Right hindlimb (tissue), 1 donor: ENCODE measurements at places on chromosomes 16 and 17.
A peak's percentile ranks its signal among the peaks of the same experiment; 100 is the strongest.

GRCh38 chr16:77948835-77949234 is 73.5 kb upstream of the CLEC3A start:
- no peak for DNase-seq

GRCh38 chr16:21260870-21261791 is 17.0 kb downstream of the CRYM start:
- no peak for DNase-seq

DNA sequence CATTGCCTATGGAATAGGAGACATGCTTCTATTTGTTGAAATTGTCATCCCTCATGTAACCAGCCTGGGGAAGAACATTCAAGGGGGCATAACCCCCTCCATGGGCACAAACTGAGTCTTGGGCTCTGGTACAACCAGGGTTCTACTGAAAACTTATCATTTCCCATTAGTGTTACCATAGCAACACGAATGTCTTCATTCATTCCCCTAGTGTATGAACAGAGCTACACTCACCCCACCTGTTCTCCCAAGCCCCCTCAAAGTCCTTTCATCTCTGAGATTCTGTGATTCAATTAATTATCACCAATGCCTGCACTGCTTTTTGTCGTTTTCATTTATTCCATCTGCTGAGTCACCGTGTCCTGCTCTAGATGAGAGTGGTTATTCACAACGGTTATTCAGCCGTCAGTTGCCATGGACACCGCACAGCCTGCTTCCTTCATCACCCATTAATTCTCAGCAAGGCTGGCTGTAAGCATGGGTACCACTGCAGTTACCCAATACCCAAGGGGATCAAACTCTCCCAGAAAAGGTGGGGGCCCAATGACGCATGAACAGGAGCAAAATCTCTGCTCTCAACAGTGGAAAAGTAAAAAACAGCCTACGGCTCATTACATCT is 1.6 kb upstream of the GAST start:
- no peak for DNase-seq

DNA sequence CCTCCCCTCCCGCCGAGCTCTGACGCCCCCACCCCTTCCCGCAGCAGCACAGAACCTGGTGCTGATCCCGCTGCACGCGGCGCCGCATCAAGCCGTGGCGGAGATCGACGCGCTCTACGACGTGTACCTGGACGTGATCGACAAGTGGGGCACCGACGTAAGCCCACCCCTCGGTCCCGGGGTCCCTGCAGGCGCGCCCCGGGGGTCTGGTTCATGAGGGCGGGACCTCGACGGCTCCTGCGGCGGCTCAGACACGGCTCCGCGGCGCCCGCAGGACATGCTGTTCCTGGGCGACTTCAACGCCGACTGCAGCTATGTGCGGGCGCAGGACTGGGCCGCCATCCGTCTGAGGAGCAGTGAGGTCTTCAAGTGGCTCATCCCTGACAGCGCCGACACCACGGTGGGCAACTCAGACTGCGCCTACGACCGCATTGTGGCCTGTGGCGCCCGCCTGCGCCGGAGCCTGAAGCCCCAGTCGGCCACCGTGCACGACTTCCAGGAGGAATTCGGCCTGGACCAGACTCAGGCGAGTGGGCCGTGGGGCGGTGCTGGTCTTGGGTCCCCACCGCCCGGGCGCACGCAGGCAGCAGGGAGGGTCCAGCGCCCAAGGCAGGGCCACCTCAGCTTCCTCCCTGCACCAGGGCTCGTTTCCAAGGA is 1.4 kb downstream of the DNASE1L2 start:
- DNase-seq = no peak

- peak; percentile 49 for DNase-seq
These were observed 219.6 kb upstream of the TNRC6C start for GRCh38 chr17:77738751-77739531.

DNA sequence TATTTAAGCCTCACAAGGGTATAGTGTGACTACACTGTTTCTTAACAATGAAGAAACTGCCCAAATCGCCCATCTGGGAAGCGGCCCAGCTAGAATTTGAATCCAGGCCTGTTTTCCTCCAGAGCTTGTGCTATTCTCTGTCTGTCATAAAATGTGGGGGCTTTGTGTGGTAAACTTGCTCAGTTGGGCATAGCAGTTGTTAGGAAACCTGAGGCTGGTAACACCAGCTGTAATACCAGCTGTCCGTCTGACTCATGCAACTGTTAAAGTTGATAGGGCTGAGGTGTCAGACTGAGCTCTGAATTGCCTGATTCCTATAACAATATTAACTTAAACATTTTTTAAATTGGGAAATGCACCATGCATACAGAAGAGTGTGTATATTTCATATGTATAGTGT is 9.3 kb downstream of the NOD2 start:
- peak; percentile 49 for DNase-seq

GRCh38 chr16:21222495-21223337 is 10.8 kb upstream of the ANKS4B start:
- DNase-seq = no peak

DNA sequence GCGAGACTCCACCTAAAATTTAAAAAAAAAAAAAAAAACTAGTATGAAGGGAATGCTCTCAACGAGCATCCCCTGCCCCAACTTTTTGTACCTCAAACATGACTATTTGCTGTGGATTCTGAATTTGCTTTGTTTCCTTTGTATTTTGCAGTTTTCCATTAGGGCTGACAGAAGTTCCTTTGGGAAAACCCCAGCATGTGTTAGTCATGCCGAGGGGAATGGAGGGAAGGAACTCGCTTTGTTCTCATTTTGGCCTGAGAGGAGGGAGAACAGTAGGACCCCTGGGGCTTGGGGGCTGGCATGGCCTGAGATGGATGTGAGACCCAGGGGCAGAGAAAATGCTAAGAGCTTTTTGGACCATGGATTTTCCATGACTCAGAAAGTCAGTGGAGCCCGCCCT is 20.5 kb downstream of the KRT9 start:
- DNase-seq = no peak

GRCh38 chr16:56880176-56880575 is 15.2 kb downstream of the SLC12A3 start:
- DNase-seq = no peak
